ENCODE measurements at places on chromosomes 2 and 18.
A peak's percentile ranks its signal among the peaks of the same experiment; 100 is the strongest.

- peak; percentile 58 for DNase-seq
Measured at GRCh38 chr2:170467568-170468422, 247.3 kb upstream of the SP5 start.

GRCh38 chr18:42201137-42201536 is 246.1 kb downstream of the PIK3C3 start:
- no peak for DNase-seq

DNA sequence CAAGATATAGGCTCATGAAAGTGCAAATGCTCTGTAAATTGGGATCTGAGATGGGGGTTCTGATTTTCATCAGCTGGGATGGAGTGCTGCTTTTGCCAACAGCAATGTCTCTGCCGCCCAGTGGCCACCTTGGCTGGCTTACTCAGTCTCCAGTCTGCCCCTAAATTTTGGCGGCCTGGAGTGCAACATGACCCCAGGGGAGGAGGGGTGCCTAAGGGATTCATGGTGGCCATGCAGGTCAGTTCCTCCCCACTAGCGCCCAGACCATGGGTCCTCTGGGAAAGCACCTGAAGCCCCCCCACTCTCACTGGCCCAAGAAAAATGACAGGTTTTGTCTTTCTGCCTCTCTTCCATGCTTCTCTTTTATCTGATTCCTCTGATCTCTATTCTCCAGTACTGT is 45.0 kb downstream of the SLC4A3 start:
- no peak for DNase-seq

DNA sequence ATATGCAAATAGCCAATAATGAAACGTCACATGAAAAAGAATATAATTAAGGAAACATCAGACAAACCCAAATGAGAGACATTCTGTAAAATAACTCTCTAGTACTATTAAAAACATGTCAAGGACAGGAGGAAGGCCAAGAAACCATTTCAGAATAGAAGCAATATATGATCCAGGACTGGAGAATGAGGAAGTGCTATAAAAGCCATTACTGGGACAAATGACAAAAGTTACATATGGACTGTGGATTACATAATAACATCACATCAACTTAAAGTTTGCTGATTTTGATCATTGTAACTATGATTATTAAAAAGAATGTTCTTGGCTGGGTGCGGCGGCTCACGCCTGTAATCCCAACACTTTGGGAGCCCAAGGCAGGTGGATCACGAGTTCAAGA is 81.3 kb downstream of the CRACDL start:
- DNase-seq, result no peak

GRCh38 chr2:127508631-127509034 is 17.7 kb downstream of the IWS1 start:
- peak; percentile 99 for DNase-seq

- no peak for DNase-seq
Measured at GRCh38 chr18:10669441-10670100, 143.7 kb downstream of the NAPG start.

DNA sequence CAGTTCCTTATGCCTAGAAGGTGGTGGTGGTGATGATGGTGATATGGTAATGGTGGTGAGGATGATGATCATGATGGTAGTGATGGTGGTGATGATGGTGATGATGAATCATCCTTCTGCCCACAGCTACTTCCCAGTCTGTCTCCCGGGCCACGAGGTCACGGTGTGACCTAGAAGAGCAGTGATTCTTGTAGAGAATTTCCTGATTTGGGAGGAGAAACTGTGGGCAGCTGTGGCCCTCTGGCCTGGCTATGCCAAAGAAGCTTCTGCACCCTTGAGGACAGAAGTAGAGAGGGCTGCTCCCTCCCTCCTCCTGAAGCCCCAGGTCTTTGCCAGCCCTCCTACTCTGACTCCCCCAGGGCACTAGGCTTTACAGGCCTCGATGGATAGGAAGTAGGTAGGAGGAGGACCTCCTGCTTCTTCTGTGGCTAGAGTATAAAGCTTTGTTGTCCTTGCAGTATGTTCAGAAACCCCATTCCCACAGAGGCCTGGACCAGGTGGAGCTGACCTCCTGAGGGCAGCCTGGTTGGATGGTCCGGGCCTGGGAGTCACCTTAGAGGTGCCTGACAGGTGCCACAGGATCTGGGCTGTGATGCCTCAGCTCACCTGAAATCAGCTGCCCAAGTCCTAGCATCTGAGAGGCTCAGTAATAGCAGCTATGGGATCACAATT is 57.9 kb upstream of the EPAS1 start:
- DNase-seq, result no peak

DNA sequence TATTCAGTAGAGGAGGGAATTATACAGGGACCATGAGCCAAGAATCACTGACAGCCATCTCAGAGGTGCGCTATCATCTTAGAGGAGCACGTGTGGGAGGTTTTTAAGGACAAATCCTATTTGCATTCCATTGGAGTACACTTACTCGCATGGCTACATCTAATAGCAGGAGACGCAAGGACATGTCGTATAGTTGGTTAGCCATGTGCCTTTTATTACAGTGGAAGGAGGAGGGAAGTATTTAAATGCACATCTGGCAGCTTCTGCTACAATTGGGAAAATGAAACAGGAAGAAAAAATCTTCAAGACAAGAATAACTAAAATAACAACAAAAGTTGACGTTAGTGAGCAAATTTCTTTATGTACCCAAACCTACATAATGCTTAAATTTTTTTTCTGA is 86.5 kb upstream of the UGP2 start:
- no peak for DNase-seq

- no peak for DNase-seq
Measured at GRCh38 chr2:128526455-128526976, 207.8 kb upstream of the HS6ST1 start.

- DNase-seq, result no peak
Measured at GRCh38 chr18:7755753-7756475, 188.8 kb downstream of the PTPRM start.

DNA sequence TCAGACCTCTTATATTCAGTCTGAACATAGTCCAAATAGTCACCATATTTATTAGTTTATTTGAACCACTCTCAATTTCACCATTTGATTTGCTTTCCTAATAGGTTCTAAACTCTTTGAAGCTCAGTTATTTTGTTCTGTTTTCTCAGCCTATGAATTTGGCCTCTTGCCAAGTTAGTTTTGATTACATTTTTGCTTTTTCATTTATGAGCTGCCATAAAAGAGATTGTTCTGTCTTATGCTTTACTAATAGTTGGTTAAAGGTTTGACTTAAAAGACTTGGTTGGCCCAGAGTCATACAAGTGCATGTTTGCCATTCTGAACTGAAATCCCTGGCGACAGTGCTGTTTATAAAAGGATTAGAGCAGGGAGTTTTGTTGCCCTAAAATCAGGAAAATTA is 85.9 kb upstream of the RANBP2 start:
- DNase-seq, result no peak

- DNase-seq, result no peak
Measured at GRCh38 chr2:238281826-238282480, 6.5 kb downstream of the PER2 start.

GRCh38 chr2:196137271-196137670 is 34.1 kb downstream of the STK17B start:
- no peak for DNase-seq

GRCh38 chr2:38462121-38462661 is 85.1 kb upstream of the ATL2 start:
- DNase-seq, result peak; percentile 98

- DNase-seq, result no peak
Measured at GRCh38 chr18:77105680-77106079, 26.9 kb downstream of the MBP start.

- DNase-seq, result no peak
Measured at GRCh38 chr2:216536734-216537210, 38.1 kb downstream of the RPL37A start.

DNA sequence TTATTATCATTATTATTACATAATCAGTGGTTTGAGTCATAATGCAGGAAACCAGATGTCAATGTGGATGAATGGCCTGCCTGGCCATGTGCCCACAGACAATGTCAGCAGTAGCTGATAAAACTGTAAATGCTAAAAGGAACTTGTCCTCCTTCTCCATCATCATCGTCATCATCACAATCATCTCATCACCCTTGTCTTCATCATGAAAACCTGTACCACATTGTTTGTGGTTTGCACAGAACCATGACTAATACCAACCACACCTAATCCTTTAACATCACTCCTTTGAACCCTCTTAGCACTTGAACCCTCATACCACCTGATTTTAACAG is 96.0 kb downstream of the HNMT start:
- peak; percentile 95 for DNase-seq

DNA sequence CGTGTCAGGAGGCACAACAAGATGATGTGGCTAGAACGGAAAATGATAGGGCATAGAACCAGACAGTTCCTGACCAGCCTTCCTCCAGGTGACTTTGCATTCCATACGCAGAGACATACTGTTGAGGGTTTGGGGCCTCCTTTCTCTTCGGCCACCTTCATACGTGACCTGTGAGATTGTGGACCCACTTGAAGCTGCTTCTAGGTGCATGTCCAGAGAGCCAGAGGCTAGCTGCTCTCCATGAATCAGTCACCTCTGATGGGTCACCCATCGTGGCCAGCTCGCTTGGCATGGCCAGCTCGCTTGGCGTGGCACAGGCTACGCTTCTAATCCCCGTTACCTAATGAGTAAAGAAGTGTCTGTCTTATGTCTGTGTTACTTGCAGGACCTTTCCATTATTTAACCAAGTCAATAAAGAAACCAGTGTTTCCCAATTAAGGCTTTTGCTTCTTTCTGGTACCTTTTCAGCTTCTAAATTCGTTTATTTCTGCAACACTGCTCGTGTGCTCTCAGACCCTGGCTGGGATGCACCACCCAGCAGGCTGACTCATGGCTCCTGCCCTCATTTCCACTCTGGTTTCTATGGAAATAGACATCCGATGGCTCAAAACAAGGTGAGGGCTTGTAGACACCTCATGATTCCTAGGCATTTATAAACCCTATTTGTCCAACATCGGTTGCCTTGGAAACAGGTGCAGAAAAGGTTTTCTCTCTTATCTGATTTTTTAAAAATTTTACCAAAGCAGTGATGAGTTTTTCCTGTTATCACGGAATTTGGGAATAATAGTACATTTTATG is 86.7 kb upstream of the B3GNT7 start:
- DNase-seq, result peak; percentile 53

GRCh38 chr2:57936216-57936615 is 110.4 kb upstream of the VRK2 start:
- DNase-seq, result no peak

DNA sequence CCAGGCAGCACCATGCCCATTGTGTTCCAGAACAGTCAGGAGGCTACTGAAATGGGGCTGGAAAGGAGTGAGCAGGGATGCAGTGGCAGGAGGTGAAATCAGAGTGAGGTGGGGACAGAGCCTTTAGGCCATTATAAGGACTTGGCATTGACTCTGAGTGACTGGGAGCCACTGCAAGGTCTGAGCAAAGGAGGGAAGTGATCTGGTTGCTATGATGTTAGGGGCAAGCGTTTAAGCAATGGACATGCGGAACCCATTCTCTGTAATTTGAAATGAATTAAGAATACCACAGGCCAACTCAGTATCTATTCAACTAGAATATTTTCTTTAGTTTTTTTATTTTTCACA is 98.2 kb downstream of the DPP4 start:
- DNase-seq, result no peak

- DNase-seq, result no peak
Measured at GRCh38 chr18:47436871-47437270, 185.4 kb upstream of the SKOR2 start.

DNA sequence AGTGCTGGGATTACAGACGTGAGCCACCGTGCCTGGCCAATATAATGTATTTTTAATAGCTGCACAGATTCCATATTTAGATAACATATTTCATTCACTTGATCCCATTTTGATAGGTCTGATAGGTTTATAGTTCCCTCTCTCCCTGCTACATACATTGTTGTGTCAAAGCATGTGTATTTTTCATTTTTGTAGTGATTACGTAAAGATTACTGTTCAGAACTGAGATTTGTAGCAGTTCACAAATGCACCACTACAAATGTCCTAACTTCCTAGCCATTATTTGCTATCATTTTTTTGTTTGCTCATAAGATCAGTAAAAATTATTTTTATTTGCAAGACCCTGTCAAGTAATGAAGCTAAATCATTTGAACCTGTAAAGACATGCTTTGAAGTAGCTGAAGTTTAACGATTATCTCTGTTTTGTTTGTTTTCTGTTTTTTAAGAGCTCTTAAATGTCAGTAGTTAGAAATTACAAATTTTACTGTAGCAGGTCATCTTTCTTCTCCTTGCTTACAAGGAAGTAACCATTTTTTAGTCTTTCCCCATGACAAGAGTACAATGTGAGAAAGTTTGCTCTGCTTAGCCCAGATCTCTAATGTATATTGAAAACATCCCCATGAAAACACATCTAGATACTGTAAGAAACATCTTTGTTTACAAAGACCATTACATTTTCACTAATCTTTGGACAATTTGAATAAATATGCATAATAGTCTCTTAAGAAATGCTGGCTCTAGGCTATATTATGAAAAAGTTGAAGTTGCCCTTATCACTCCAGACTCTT is 54.1 kb downstream of the EML4 start:
- DNase-seq, result no peak

GRCh38 chr2:239895116-239895515 is 130.0 kb downstream of the NDUFA10 start:
- DNase-seq, result no peak

- no peak for DNase-seq
Measured at GRCh38 chr2:179790235-179791217, 70.9 kb downstream of the ZNF385B start.

- DNase-seq, result peak; percentile 45
Measured at GRCh38 chr2:78644854-78645253, 380.6 kb upstream of the REG3G start.

- DNase-seq, result no peak
Measured at GRCh38 chr18:57730146-57730545, 73.0 kb downstream of the ATP8B1 start.

- no peak for DNase-seq
Measured at GRCh38 chr18:68676913-68677312, 38.0 kb downstream of the TMX3 start.

DNA sequence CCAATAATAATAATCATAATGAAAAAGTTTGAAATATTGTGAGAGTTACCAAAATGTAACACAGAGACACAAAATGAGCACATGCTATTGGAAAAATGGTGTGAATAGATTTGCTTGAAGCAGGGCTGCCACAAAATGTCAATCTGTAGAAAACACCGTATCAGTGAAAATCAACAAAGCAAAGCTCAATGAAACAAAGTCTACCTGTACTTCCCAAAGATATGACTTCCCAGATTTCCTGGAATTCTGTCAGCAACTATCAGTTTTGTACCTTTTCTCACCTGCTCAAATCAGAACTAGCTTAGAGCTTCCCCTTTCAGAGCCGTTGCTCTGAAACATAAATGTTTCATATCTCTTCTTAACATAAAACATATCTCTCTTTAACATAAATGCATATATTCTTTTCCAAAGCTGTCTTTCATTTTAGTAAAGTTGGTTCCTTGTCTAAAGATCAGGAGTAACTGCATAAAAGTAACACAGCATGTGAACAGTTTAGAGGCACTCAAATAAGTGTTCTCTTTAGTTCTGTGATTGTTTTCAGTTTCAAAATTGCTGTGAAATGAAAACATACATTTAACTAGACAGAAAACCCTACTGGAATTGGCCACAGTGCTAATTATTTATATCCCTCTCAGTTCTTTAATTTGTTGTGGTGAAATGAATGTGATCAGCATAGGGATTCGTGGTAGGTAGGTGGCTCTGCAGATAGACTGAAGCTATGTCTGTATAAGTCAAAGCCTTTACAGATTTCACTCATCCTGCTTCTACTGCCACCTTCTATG is 262.5 kb downstream of the KCNJ3 start:
- DNase-seq, result no peak

GRCh38 chr2:166256896-166257295 is 118.8 kb downstream of the SCN9A start:
- DNase-seq, result no peak

- no peak for DNase-seq
Measured at GRCh38 chr2:189309331-189309730, 129.8 kb upstream of the COL5A2 start.

GRCh38 chr2:136242687-136243277 is 124.8 kb upstream of the CXCR4 start:
- DNase-seq, result peak; percentile 44
